ENCODE measurements at places on chromosomes 4 and X. TPM values are rescaled to one million over a fixed set of nuclear protein-coding genes. Genes with fewer than 3 reads are reported as not detected.

- no peaks in the 10 kb centered on the region for H3K36me3 ChIP-seq
- H3K27ac ChIP-seq: no peak overlapping the region
- H3K4me3 ChIP-seq: no peak overlapping the region
- no peak for DNase-seq
- H3K27me3 ChIP-seq: peaks cover 32% of the 10 kb centered on the region
These were observed 365.0 kb upstream of the RASGEF1B start for GRCh38 chr4:81836716-81837115.

- peaks cover 12% of the 10 kb centered on the region for H3K4me1 ChIP-seq
- DNase-seq: no peak
- no peaks in the 10 kb centered on the region for H3K27me3 ChIP-seq
- no peak overlapping the region for H3K4me3 ChIP-seq
- H3K36me3 ChIP-seq: peaks cover 16% of the 10 kb centered on the region
These were observed 23.3 kb downstream of the TRMT2B start for GRCh38 chrX:101028562-101028961.

- H3K4me1 ChIP-seq: peaks cover 6% of the 10 kb centered on the region
- H3K27ac ChIP-seq: no peak overlapping the region
- no peak overlapping the region for H3K4me3 ChIP-seq
These were observed 1.1 kb downstream of the LNX1 start for GRCh38 chr4:53590187-53590586.

DNA sequence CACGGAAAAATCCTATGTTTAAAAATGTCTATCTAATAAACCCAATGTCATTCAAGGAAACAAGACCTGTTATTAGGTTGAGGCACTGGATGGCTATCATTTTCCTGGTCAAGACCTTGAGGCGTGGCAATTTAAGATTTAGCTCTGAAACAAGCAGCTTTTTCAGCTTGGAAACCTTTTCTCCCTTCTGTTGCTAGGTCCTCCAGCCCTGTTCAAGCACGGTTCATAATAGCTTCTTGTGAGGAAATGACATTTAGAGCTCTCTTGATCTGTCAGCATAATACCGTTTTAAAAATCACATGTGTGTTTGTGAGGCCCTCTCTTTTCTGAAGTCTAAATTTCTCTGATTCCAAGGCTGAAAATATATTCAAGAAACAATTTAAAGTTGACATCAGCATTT is 133.6 kb upstream of the GRPR start:
- H3K4me3 ChIP-seq: no peak overlapping the region
- H3K27ac ChIP-seq: no peak overlapping the region
- H3K36me3 ChIP-seq: no peaks in the 10 kb centered on the region
- no peak for DNase-seq

- peaks cover 2% of the 10 kb centered on the region for H3K4me1 ChIP-seq
These were observed 18.1 kb upstream of the EXOC1L start for GRCh38 chr4:55801498-55801897.

Gene SPARCL1
- not detected for total RNA-seq
